Brain microvascular endothelial cell (primary cell): ENCODE measurements at places on chromosomes 7 and 10.
A peak's percentile ranks its signal among the peaks of the same experiment; 100 is the strongest.

DNA sequence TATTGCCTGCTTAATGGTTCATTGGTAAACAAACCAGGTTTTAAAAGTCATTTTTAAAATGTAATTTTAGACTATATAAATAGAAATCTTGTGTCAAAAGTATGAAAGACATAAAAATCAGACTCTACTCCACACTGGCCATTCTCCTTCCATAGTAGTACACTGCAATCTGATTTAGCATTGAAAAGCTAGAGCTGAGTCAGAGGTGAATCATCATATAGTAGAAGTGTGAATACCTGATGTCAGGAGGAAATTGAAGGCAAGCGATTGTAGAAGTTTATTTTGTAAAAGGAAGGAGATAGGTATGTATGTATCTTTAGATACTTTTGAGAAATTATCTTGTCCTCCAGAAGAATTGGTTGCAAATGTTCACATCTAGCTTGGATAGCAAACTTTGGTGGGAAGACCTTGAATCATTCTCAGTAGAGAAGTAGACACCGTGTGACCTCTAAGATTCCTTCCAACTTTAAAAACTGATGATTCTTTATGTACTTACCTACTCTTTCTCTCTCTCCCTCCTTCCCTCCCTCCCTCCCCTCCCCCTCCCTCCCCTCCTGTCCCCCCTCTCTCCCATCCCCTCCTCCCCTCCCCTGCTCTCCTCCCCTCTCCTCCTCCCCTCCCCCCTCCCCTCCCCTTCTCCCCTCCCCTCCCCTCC lies 88.1 kb downstream of the BTAF1 start:
- peak; percentile 41 for DNase-seq

GRCh38 chr10:123857616-123858015 lies 34.0 kb downstream of the CPXM2 start:
- DNase-seq = no peak

DNA sequence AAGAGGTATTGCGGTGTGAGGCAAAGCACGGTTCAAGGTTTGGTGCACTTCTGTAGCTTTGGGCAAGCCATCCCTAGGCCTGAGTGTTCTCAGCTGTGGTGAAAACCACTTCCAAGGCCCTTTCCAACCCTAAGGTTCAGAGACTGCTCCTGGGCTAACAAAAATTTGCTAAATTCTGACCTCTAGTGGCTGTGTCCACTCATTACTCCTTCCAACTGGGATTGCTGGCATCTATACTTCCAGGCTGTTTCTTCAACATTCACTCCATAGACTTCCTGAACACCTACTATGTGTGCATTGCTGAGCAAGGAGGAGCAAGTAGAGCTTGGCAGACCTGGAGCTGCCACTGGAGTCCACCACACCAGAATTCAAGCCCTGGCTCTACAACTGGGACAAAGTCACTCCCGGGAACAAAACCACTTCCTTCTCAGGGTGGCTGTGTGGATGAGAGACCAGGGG lies 29.3 kb upstream of the SH3PXD2A start:
- peak; percentile 61 for DNase-seq

DNA sequence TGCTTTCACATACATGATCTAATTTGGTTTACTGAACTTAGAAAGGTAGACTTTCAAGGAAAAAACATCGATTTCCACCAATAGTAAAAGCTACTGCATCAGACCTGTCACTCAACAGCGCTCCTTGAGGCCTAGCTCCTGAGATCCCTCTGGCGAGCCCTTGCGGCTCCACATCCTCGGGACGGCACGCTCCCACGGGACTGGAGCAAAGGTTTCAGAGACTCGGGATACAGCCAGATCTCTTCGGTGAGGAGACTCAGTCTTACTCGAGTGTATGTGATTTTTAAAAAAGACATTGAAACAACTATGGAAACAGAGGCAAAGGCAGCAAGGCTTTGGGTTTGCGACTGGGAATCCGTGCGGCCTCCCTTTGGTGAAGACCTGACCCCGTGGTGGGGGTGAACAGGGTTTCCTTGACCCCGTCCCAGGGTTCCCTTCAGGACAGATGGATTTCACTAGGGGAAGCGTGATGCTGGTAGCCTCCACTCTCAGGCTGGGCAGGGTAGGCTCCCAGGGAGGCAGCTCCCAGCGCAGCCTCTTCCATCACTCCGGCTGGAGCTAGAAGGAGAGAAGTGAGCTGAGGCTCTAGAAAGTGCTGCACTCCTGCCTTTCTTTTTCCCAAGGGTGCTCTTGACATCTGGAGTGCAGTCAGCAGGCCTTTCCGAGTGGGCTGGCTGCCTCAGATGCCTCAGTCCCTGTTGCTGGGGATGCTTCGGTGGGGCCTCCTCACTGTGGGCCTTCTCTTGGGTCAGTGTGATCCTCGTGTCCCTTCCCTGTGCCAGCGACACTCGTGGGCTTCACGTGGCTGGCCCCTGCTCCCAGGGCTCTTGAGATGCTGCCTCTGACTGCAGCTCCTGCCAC lies 5.8 kb upstream of the ATP6V0E2 start:
- DNase-seq = no peak

GRCh38 chr7:74029991-74030415 lies 2.0 kb downstream of the ELN start:
- DNase-seq = no peak

GRCh38 chr7:41698726-41699125 lies 4.2 kb downstream of the INHBA start:
- no peak for DNase-seq

GRCh38 chr10:102403115-102403514 lies 7.6 kb downstream of the NFKB2 start:
- no peak for DNase-seq

- peak; percentile 86 for DNase-seq
Observed at GRCh38 chr10:110305767-110306451, 1.2 kb upstream of the SMNDC1 start.

GRCh38 chr7:90739716-90740115 lies 143.6 kb downstream of the CDK14 start:
- no peak for DNase-seq

DNA sequence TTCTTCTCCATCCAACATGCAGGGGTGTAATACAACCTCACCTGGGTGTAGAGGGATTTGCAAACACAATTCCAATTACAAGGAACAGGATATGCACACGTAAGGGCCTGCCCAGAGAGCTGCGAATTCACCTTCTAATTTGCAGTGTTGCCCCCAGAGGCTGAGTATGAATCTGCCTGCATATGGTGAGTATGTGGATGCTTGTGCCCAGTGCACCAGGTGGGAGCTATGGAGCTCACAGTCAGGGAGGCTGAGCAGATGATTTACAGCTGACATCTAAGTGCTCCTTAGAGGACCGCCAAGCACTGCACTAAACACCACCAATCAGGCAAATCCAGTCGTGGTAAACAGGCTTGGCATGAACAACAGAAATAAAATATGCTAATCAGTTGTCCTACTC lies 132.0 kb downstream of the RELN start:
- no peak for DNase-seq

DNA sequence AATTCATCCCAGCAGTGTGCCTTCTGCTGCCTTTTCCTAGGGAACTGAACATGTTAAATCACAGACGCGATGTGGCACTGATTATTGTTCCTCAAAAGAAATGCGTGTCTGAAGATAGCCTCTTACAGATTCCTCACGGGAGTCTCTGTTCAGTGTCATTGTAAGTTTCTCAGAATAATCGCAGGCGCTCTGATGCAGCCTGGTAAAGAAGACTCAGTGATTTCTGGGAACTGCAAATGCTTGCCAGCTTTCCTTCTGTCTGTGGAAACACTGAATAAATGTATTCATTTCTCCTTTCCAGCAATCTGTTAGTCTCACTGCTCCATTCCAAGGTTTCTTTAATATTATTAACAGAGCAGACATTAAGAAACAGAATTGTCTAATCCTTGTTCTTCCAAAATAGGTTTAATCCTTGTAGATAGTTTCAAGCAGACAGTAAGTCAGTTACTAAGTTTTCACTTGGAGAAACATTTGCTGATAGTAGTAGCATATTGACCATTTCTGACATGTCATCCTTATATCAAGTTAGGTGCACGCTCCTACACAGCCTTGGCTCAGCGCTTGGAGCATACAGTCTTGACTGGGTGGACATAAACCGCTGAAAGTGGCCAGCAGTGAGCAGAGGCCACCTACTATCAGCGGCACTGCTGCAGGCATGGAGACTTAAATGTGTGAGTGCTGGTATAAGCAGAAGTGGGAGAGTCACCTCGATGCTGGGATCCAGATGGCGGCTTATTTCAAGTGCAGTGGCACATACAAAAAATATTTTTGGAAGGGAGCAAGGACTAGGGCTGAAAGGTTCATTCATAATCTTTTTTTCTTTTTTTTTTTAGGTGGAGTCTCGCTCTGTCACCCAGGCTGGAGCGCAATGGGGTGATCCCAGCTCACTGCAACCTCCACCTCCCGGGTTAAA lies 27.7 kb downstream of the MMRN2 start:
- no peak for DNase-seq

DNA sequence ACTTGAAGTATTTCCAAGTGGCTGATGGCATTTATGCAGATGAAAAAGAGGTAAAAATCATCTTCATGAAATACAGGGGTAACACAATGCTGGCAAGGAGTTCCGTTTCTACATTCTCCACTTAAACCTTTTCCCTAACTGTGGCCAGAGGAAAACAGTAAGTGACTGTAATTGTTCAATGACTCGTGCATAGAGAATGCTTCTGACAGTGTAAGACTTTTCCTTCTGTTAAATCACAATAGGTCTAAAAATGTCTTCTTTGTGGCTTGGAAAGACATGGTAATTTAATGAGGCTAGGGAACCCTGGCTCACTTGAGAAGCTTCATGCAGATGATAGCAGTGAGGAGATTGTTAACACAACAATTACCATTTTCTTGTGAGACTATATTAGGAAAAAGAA lies 50.3 kb upstream of the RSU1 start:
- peak; percentile 12 for DNase-seq

DNA sequence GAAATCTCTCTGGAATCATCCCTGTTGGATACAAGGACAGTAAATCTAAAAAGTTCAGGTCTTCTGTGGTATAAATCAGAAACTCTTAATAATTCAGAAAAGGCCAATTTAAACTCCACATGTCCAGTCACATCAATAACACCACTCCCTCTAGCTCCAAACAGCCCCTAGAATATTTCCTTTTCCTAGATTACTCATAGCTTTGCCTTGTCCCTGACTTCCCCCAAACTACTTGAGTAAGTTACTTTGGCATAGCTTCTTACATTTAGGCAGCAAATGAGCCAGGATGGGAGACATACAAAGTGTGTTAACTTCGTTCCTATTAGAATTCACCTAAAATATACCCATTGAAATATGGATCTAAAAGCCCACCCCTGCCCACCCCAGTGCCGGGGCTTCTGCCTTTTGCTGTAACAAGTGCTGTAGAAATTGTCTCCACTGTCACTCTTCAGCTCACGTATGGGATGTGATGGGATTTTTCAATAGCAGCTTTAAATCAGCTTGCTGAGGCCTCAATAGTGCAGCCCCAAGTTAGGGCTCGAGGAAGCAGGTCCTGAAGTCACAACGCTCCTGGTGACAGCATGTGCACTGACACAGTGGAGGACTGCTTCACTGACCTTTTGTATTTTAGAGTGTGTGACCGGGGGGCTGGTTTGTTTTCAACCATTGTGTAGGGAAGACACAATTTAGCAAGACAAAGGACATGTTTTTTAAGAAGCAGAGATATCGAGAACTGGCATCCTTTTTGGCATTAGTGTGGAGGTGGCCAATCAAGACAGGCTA lies 218.2 kb upstream of the KMT2E start:
- peak; percentile 7 for DNase-seq

DNA sequence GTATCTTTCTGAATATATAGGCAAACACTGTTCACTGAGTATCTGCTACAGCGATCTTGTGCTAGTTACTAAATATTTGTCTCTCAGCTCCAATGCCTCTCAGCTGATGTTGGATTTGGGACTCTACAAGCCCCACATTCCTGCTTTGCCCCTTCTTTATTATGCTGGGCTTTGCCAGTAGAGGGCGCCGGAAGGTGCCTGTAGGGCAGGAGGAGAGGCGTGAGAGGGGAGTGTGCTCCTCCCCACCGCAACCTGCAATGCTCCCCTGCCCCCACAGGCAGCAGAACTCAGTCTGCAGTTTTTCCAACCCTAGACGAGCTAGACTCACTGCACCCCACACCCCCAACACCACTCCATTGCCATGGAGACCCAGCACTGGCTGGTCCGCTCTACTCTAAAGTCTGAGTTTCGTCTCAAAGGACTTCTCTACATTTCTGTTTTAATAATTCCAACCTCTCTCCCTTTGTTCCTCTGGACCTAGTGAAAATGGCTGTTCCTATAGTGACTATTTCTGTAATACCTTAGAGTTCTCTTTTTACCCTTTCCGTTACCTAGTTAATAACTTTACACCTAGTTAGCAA lies 337.6 kb downstream of the CCSER2 start:
- DNase-seq = no peak

DNA sequence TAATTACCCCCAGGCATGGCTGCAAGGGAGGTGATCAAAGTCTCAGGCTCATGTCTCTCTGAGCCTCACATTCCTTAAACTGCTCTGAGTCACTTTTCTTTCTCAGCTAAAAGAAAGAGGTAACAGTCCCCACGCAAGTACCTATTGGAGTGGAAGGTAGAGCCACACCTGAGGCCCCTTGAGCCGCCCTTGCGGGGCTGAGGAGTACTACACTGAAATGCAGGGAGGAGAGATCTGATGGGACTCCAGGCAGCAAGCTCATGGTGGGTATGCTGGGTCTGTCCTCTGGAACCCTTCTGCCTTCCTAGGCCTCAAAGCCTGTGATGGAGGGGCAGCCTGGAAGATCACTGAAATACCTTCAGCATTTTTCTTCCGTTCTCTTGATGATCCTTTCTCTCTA lies 960.0 kb downstream of the DNAJB9 start:
- DNase-seq = no peak

DNA sequence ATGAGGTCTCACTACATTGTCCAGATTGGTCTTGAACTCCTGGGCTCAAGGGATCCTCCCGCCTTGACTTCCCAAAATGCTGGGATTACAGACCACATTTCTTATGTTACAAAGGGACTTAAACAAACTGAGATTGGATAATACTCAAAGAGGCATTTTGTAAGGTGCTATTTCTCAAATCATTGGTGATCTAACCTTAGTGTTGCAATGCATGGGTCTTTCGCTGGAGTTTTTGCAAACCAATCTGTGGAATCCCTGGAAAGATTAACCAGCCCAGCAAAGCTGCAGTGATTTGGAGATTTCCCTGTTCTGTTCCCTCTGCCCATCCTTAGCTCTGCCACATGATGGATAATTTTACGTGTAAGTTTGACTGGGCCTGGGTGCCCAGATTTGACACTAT lies 20.4 kb upstream of the ECHDC3 start:
- no peak for DNase-seq

- no peak for DNase-seq
Observed at GRCh38 chr10:89549510-89549909, 14.1 kb upstream of the SLC16A12 start.

DNA sequence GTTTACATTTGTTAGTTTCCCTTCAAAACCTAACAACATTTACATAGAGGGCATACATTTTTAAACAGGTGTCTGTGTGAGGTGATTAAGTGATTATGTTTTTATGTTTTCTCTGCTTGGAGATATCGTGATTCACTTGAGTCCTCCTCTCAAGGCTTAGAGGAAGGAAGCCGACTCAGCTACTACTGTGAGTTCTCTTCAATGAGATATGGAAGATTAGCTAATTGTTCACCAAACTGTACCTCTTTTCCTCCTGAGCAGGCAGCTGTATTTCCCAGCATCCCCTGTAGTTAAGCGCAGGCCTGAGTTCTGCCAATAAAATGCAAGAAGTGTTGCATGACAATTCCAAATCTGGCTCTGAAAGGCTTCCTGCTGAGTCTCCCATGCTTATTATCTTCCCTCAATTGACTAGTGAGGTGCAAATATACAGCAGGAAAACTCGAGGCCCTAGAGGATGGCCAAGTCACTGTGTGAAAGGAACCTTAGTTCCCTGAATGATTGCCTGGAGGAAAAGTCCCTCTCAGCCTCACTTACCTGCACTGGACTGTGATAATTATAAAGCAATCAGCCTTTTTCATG lies 528.7 kb downstream of the GRM8 start:
- no peak for DNase-seq
